Sigmoid colon (tissue), 7 donors: ENCODE measurements at places on chromosomes 13 and 19.

GRCh38 chr13:46202966-46203365 lies 8.8 kb upstream of the LRRC63 start:
- no peak for DNase-seq

DNA sequence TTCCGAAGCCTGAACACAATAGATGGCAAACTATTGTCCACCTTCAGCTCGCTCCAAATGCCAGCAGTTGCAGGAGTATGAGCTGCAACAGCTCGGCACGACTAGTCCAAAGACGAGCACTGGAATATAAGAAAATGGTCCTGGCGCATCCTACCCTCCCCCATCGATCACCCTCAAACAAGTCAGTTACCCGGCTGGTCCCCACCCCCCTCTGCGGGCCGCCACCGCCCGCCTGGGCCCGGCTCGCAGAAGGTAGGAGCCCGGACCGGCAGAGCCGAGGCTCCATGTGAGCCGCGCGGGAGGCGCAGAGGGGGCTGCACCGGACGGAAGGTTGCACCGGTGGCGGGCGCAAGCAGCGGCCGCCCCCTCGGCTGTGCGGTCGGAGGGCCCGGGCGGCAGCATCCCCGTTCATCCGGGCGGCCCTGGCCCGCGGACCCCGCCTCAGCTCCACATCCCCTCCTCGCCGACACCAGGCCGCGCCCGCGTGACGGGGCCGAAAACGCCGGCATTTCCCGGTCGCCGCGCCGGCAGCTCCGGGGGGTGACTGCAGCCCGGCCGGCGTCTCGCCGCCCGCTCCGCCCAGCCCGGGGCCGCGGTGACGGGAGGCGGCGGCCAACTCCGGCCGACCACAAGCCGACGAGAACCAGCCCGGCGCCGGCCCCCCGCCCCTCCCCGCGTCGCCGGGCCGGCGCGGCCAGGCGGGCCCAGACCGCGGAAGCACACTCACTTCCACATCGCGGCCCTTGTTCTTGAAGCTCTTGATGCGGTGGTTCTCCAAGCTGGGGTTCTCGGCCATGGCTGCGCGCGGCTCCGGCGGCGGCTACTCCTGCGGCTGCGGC lies 552 bp downstream of the KPNA3 start:
- DNase-seq: peak; percentile 70

GRCh38 chr19:21492947-21493906 lies 12.2 kb upstream of the ZNF429 start:
- DNase-seq: no peak

- DNase-seq: no peak
Measured at GRCh38 chr13:109586509-109587346, 199.7 kb downstream of the IRS2 start.

DNA sequence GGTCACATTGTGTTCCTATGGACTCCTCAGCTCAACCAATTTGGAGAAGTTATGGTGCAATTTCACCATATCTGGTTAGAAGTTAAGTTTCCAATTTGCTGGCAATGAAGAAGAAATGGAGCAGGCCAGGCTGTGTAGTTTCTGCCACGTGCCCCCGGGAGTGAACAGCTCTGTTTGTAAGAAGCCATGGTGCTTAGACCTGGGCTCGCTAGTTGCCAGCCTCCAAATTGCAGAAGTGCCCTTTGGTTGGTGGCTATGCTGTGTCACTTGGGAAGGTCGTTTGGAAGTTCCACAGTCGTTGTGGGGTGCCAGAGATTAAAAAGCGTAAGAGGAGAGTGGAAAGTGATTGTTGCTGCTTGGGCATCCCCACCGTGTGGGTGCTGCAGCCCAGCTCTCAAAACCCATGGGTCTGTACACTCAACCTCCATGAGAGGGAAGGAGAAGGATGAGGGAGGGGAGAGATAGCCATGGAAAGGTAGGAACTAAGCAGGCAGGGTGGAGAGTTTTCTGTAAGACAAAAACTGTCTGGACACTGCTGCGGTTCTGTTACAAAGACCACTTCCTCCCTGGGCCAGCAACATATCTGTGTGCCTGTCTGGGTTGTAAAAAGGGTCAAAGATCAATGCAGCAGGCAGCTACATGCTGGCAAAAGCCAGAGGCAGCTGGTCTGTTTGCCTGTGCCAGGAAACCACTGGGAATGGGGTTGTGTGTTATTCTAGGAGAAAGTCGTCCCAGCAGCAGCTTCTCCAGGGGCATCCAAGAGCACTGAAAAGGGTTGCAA lies 10.8 kb downstream of the ALOX5AP start:
- DNase-seq: no peak

- DNase-seq: no peak
Measured at GRCh38 chr19:38265213-38265861, 964 bp downstream of the SPINT2 start.

DNA sequence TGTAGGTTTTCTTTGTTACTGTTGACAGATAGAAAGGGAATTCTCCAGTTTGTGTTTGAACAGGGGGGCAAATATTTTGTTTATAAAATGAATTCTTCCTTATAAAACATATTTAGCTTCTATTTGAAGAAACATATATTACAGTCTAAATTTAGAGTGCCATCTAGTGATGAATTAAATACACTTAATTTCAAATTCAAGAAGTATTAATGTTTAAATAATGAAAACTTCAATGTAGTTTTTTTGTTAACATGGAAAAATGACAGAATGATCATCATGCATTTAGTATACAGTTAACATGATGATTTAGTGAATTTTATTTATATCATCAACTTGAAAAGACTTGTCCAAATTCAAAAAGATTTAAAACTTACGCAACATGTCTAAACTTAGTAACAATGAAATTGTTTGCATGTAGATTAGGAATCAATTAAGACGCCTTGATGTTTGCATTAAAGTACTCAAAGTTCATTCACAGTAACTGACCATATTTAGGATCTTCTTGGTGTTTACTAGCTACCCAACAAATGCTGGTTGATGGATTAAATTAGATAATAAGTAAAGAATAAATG lies 765.9 kb upstream of the SLITRK1 start:
- DNase-seq: no peak

GRCh38 chr13:20711301-20712044 lies 8.0 kb downstream of the IL17D start:
- DNase-seq: no peak

DNA sequence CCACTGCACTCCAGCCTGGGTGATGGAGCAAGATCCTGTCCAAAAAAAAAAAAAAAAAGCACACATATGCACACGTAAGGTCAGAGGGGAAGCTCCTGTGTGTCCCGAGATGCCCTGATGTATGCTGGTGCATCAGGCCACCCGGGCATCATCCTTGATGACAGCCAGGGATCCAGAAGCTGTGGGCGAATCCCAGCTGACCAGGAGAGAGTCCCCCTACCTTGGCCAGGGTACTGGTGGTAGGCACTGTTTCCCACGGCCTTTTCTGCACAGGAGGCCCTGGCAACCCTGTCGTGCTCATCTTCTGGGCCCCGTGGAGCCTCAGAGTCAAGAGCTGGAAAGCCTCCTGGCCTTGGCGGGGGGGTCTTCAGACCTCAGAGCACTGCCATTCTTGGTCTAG lies 14.0 kb downstream of the MYDGF start:
- no peak for DNase-seq
